ENCODE measurements at places on chromosomes 1 and 21. TPM values are rescaled to one million over a fixed set of nuclear protein-coding genes. Genes with fewer than 3 reads are reported as not detected.

DNA sequence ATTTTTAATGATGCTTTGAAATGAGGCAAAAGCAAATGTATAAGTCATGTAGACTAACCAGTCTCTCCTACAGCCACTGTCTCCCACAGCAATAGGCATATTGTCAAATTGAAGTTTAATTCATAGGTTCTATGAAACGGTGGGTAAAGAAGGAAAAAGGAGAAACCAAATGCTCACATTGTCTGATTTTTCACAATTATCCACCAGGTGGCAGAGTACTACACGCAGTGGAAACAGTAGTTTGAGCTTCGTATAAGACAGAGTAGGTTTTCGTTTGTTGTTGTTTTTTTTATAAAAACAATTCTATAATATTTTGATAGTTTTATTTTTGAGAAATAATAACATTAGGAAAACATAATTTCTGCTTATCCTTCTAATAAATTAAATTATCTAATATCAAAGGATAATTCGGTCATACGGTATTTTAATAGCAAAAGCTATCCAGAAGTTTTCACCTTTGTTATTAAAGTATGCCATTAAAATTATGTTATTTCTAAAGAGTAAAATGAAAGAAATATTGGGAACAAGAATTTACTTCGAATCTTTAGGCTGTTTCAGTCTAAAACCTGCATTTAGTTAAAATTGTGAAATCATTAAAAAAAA, 39.1 kb downstream of the TYW3 start:
- no peak for DNase-seq
- no peak overlapping the region for H3K4me3 ChIP-seq
- H3K27me3 ChIP-seq = no peaks in the 10 kb centered on the region
- no peaks in the 10 kb centered on the region for H3K4me1 ChIP-seq

- H3K36me3 ChIP-seq = no peaks in the 10 kb centered on the region
- H3K4me3 ChIP-seq = no peak overlapping the region
- no peak for DNase-seq
- no peak overlapping the region for H3K27ac ChIP-seq
- H3K27me3 ChIP-seq = no peaks in the 10 kb centered on the region
Measured at GRCh38 chr1:210361665-210362064, 33.0 kb downstream of the HHAT start.

DNA sequence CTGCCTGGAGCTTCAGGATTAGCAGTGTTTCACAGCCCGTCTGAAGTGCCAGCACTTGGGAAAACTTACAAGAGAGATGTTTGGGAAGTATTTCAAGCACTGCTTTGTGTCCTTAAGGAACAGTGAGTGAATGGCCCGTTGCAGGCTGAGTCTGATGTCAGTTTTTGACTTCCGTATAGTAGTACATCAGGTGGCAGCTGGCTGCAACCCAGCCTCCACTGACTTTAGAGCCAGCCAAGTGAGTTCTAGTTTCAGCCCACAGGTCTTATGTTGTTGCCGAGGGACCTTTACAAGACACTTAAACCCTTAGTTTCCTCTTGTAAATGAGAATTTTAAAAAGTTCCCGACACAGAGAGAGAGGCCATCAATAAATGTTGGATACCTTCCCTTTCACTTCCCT, 35.0 kb downstream of the UCK2 start:
- no peaks in the 10 kb centered on the region for H3K36me3 ChIP-seq
- H3K27ac ChIP-seq = no peak overlapping the region
- no peak for DNase-seq
- no peak overlapping the region for H3K4me3 ChIP-seq
- peaks cover 31% of the 10 kb centered on the region for H3K4me1 ChIP-seq
- no peaks in the 10 kb centered on the region for H3K27me3 ChIP-seq

Gene TIE1
- 17.6 TPM for total RNA-seq

GRCh38 chr1:242828828-242829227, 304.3 kb upstream of the PLD5 start:
- no peak overlapping the region for H3K4me3 ChIP-seq
- H3K4me1 ChIP-seq = no peaks in the 10 kb centered on the region
- H3K27ac ChIP-seq = no peak overlapping the region
- H3K36me3 ChIP-seq = no peaks in the 10 kb centered on the region

All from liver (tissue), 10 donors.